ENCODE measurements at places on chromosomes 12 and 14.
A peak's percentile ranks its signal among the peaks of the same experiment; 100 is the strongest.

- DNase-seq, result no peak
Observed at GRCh38 chr14:59356767-59357166, 108.4 kb downstream of the GPR135 start.

DNA sequence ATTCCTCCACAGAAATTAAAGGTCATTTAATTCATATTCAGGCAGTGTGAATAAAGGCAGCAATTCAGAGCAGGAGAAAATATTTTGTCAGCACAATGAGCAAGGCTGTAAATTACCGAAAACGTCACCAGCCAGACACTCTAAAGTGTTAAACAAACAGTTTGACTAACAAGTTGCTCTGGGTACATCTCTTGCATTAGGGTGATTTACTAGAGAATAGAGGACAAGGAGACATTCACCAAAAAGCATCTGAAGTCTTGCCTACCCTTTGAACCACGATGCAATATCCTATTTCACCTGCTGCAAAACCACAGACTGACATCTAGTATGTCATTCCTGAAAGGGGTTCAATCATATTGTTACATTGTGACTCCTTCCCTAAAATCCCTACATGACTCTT, 27.1 kb upstream of the GPHB5 start:
- DNase-seq, result no peak

DNA sequence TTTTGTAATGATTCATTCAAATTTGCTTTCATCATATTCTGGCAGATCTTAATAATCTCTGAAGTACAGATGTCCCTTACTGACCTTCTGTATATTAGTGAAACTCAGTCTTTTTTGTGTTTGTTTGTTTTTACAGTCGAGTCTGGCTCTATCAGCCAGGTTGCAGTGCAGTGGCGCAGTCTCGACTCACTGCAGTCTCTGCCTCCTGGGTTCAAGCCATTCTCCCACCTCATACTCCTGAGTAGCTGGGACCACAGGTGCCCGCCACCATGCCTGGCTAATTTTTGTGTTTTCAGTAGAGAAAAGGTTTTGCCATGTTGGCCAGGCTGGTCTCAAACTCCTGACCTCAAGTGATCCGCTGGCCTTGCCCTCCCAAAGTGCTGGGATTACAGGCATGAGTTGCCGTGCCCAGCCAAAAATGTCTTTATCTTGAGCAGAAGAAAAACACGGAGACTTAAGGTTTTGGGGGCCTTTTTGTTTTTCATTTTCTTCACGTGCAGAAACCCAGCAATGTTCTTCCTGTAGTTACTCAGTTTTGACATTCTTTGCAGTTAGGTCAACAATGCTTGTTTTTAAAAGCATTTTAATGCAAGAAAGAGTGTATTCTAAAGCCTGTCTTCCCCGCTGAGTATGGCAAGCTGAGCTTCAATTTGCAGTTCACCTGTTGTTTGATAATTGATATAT, 79.5 kb downstream of the FAR2 start:
- DNase-seq, result no peak

DNA sequence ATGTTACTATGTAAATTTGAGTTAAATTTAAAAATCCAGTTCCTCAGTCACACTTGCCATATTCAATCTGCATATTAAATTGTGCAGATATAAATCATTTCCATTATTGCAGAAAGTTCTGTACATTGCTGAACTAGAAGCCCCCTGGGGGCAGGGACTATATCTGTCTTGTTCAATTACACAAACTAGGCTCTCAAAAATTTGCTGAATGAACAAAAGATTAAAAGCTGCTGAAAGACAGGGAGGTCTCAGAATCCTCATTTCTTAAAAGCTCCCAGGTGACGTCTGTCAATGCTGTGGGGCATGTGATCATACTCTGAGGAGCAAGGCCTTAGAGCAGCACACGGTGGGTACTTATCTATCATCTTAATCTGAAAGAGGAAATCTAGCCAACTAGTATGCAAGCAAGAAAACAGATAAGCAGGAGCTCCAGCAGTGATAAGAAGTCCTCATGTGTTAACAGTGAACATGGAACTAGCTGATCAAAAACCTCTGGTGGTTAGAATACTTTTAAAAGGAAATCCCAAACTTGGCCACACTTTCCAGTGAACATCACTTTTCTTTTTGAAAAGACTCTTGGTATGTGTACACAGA, 60.5 kb downstream of the APPL2 start:
- no peak for DNase-seq

DNA sequence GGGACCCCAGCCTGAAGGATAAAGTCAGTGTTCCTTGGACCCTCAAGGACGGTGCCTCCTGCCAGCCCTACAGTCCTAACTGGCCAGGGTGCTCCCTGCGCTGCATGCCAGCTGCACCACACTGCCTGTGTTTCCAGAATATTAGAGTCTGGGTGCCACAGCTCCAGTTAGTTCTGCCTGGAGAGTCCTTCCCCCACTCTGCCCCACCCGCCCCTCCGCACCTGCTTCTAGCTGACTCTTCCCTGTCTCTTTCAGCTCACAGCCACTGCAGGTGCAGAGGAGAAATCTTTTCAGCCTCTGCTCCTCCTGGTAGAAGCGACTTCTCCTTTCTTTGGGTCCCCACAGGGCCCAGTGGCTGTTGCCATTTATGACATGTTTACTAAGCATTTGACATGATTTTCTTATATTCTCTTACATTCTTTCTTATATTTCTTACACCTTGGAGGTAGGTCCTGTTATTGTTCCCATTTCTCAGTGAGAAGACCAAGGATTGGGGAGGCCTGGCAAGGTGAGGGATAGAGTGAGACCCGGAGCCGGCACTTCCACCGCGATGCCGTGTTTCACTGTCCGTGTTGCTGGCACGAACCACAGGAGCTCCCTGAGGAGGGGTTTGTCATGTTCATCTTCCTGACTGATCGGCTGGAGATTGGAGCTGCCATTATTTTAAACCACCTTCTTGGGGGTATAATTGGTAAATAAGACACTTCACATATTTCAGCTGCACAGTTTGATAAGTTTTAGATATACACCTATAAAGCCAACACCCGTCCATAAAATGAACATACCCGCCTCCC, 29.4 kb downstream of the SYNE3 start:
- no peak for DNase-seq

DNA sequence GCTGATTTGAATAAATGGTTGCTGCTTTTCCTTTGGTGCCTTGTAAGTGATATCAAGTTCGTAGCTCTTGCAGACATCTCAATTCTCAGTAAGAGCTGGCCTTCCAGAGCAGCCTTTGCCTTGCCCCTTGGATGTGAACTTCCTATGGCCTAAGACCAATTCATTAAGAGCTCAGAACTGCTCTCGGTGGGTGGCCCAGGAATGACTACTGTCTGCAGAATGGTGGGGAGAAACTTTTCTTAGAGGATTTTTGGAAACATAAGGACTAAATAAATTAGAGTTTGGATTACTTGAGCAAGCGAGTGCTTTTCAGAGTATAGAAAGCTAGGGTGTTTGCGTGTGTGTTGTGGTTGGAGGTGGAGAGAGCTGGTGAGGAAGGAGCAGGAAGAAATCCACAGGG, 306.4 kb upstream of the TBX3 start:
- DNase-seq, result no peak

DNA sequence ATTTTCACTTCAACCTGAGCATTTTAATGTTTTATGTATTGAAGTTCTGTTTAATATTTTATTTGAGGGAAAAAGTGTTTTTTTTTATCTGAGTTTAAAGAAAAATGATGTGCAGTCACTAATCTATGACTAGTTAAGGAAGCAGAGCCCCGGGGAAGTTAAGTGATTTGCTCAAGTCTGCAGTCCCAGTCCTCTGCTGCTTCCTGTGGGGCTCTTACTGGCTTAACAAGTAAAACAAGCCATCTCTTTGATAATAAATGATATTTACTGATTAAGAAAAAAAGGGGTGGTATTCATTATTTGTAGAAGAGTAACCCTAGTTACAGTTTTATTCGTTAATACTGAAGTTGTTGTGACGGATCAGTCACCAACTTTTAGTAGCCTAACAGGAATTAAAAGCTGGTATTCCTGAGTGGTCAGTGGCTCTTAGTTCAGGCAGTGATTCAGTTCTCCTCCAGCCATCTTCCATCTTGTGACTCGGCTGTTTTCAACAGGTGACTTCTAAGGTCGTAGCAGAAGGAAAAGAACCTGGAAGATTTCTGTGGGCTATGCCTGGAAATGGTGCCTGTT, 21.7 kb downstream of the BICDL1 start:
- no peak for DNase-seq

GRCh38 chr12:119547001-119547400, 46.6 kb upstream of the TMEM233 start:
- no peak for DNase-seq

DNA sequence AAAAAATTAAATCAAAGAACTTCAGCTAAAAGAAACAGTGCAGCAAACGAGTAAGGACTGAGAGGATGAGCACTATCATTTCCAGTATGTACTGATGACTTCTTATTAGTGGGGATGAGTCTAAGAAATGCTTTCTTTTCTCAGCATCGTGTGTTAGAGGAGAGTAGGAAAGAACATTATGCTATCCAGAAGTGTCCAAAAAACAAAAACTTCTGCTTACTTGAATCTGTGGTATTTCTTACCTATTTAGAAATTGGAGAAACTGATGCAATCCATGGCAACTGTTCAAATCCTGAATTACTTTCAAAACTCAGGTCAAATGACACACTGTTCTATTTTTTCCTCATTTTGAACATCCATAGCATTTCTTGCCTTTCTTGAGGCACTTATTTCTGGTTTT, 23.7 kb downstream of the ABCD2 start:
- DNase-seq, result no peak

DNA sequence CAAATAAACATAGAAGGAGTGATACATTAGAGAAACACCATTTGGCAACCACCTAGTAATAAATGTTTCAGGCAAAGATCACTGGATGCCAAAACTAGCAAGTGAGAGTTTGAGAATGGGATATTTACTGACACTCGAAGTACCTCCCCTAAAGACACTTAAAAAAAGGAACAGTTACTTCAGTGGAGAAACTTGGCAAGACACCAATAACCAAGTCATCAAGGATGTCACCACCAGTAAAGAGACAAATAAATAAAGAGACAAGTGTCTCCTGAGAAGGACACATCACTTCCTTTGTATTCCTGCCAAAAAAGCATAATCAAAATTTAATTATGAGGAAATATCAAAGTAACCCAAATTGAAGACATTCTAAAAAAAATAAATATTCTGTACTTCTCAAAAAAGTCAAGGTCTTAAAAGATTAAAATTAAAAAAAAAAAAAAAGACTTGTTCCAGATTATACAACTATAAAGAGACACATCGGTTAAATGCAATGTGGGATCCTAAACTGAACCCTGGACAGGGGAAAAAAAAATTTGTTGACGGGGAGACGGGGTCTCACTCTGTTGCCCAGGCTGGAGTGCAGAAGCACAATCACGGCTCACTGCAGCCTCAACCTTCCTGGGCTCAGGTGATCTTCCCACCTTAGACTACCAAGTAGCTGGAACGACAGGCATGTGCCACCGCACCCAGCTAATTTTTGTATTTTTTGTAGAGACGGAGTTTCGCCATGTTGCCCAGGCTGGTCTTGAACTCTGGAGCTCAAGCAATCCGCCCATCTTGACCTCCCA, 26.4 kb downstream of the TM7SF3 start:
- no peak for DNase-seq

GRCh38 chr12:106098691-106099200, 40.0 kb downstream of the NUAK1 start:
- DNase-seq, result no peak

GRCh38 chr14:41570415-41571155, 36.1 kb upstream of the LRFN5 start:
- DNase-seq, result no peak

DNA sequence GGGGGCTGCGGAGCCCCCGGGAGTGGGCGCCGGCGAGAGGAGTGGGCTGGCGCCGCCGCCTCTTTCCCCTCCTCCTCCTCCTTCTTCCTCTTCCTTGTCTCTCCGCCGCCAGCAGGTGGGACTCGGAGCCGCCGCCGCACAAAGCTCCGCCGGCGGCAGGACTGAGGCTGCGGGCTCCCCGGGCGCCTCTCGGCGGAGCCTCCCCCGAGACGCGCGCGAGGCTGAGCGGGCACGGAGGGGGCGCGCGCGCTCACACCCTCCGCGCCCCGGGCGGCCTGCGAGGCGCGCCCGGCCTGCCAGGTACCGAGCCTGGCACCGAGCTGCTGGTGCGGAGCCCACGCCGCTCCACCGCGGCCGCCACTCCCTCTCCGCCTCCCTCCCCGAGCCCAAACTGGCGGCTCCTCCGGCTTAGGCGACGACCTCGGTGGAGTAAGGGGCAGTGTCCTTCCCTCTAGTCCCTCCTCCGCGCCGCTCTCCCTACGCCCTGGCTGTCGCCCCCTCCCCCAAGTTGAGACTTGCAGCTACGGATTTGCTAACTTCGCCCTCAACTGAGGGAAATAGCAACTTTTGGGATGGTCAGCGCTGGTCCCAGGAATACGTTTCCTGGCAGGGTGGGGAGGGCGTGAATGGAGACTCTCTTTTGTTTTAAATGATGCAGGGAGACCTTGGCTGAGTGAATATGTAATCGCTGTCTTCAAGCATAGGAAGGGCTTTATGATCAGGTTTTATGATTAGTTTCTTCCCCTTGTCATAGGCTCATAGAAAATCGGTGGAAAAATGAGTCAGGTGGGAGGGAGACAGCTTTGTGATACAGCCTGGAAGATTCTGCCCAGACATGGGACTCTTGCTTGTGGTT, 199.5 kb upstream of the CAND1 start:
- no peak for DNase-seq

DNA sequence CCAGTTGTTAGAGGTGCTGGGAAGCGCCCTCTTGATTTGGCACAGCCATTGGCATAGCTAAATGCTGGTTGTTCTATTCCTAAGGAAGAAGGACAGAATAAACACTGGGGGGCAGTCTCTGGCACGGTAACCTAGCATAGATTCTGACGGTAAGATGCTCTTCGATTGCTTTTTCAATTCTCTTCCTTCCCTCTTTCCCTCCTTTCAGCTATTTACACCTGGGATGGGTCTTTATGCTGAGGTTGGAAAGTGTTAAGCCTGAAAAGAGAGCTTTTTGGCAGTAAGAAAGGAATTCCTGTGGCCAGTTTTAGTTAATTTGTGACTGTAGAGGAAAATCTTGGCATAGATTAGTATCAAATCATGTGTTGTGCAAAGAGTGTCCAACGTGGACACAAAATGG, 162.8 kb downstream of the SNAPC1 start:
- no peak for DNase-seq

DNA sequence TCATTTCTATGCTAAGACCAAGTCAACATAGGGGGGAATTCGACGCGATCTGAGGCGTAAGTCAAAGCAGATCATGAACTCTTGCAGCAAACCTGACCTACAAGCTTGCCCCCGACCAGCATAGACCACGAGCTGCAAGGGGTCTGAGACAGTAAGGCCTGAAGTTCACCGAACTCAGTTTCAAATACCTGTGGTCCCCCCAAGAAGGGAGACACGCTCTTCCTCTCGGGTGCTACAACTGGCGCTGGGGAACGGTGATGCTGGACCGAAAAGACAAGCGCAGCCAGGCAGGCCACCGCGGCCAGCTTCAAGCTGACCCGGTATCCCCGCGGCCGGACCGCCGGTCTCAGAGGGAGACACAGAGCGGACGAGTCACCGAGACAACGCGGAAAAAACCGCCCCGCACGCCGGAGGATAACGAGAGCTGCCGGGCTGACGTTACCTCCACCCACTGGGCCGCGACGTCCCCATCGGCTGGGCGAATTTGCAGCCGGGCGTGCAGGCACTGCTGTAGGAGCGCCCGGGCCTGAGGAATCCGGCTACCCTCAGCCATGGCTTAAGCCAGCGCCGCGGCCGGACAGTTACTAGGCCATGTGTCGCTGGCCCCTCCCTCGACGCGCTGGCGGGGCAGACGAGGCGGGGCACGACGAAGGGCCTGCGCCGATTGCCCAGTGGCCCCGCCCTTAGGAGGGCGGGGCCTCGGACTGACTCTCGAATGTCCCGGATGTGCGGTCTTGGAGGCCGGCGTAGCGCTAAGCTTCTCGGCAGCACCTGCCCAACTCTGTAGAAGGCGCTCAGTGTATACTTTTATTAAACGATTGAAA, at the start of gene DTD2:
Gene DTD2 (minus strand): TSS at position 666 of the 824 bp plus-strand sequence. CDS start 113 bp downstream, at position 553.
- DNase-seq, result peak; percentile 81
